ENCODE measurements at places on chromosomes 7 and 10.

GRCh38 chr10:97215619-97216260, 30.0 kb upstream of the SLIT1 start:
- DNase-seq: no peak

- no peak for DNase-seq
Measured at GRCh38 chr7:123798532-123799188, 46.3 kb upstream of the HYAL4 start.

- no peak for DNase-seq
Measured at GRCh38 chr7:53504914-53505313, 469.5 kb downstream of the POM121L12 start.

DNA sequence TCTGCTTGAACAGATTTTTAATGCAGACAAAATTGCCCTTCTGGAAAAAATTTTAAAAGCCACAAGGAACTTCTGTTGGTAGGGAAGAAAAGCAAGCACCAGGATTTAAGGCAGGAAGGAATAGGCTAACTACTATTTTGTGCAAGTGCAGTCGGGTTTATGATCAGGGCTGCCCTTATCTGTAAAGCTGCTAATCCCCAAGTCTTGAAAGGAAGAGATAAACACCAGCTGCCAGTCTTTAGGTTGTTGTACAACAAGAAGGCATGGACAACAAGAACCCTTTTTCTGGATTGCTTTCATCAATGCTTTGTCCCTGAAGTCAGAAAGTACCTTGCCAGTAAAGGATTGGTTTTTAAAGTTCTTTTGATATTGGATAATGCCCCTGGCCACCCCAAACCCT, 40.7 kb downstream of the RALA start:
- no peak for DNase-seq

GRCh38 chr7:16171928-16172327, 249.4 kb downstream of the CRPPA start:
- no peak for DNase-seq

DNA sequence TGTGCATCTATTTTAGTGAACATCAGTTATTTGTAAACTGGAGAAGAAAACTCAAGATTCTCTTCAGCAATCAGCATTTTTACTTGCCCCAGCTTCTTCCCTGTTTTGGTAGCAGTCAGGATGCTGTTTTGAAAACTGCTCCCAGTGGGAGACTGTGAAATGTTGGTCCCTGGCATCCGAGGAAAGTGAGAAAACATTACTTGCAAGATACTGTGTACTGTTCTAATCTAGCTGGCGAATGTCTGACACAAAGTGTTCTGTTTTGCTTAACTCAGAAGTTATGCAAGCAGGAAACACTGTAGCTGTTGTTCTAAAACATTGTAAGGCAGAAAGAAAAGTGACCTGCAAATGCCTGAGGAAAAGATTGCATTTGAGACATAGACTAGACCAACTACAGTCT, 171.8 kb upstream of the POM121L12 start:
- no peak for DNase-seq

DNA sequence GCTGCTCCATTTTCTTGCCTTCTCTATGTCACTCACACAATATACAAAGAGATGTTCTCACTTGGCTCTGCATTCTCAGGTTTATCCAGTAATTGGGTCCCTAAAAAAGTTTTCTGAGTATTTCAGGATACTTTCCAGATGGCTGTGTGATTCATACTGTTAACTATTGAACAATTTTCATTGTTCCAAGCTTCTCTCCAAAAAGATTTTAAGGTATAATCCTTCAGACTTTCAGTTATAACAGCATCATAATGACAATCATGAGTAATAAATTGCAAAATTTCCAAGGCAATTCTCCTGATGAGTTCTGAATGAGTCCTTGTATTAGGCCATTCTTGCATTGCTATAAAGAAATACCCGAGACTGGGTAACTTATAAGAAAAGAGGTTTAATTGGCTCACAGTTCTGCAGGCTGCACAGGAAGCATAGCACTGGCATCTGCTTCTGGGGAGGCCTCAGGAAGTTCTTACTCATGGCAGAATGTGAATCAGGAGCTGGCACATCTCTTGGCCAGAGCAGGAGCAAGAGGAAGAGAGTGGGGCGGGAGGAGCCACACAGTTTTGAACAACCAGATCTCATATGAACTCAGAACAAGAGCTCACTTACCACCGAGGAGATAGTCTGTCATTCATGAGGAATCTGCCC, 148.1 kb downstream of the SLC16A9 start:
- DNase-seq: no peak

- DNase-seq: no peak
Measured at GRCh38 chr10:49752584-49752983, 9.5 kb downstream of the OGDHL start.

DNA sequence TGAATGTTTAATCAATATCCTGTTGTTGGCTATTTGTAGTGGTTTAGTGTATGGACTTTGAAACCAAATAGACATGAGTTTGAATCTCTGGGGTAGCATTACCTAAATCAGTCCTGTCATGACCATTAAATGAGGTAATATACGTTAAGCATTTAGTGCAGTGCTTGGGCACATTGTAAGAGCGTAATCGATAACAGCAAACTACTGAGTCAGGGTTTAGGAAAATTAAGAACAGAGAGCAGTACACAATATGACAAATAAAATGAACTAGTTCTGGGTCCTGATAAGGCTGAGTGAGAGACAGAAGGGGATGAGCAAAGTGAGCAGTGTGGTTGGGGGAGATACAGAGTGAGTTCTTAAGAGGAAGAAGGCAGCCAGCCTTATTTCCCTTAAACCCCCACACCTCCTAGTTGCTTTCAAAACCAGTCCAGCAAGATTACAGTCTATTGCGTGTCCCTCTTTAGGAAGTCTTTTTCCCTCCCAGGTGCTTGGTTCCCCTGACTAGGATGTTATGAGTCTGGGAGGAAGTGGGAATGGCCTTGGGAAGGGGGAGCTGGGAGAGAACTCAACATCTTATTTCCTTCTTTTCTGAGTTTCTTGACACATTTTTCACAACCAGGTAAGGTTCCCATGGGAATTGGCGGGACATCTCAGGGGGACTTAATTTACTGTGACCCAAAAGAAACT, 171.0 kb downstream of the SND1 start:
- no peak for DNase-seq

DNA sequence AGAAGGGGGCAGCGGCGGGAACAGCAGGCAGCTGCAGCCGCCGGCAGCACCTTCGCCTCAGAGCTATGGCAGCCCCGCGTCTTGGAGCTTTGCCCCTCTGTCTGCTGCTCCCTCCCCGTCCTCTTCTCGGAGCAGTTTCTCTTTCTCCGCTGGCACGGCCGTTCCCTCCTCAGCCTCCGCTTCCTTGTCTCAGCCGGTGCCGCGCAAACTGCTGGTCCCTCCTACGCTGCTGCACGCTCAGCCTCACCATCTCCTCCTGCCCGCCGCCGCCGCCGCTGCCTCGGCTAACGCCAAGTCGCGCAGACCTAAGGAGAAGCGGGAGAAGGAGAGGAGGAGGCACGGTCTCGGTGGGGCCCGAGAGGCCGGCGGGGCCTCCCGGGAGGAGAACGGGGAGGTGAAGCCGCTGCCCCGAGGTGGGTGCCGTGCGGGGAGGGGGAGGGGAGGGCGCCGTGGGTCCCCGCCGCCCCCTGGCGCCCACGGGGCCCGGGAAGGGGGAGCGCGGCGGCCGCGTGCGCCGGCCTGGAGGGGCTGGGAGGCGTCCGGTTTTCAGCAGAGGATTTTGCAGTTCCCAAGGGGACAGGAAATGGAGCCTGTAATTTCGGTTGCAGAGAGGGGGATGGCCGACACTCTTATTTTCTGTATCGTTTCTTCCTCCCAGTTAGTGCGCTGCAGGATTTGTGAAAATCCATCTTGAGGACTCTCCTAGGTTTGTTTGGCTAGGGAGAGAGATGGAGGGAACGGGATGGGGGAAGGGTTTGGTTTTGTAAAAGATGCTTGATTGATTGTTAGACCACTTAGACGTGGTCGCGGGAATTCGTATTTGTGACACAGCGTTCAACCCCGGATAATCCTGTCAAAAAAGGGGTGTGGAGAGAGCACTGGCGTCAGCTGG, 630 bp downstream of the RSBN1L start:
- DNase-seq: no peak

DNA sequence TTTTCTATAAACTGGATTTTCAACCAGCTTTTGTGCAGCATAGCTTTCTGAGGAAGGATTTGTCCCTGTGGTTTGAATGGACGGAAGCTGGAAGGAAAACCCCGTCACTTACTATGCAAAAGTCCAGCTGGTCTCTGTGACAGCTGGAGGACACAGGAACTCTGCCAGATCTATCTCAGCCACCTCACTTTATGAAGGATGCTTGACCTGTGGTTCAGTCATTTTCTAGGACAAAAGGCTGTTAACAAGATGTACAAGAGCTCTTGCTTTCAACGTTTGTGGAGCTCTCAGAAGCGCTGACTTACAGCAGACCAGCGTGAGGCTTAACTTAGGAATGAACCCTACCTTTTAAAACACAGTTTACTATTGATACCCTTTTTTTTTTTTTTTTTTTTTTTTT, 90.8 kb downstream of the CREM start:
- DNase-seq: no peak

- no peak for DNase-seq
Measured at GRCh38 chr7:3712841-3713240, 411.8 kb downstream of the SDK1 start.

GRCh38 chr10:58545427-58545826, 32.8 kb downstream of the BICC1 start:
- no peak for DNase-seq

GRCh38 chr7:33076737-33077136, 14.2 kb upstream of the NT5C3A start:
- DNase-seq: no peak

All from retinal pigment epithelial cell (primary cell).